Calu3 (cell line): ENCODE measurements at places on chromosomes 2 and 18. TPM values are rescaled to one million over a fixed set of nuclear protein-coding genes. Genes with fewer than 3 reads are reported as not detected.
A peak's percentile ranks its signal among the peaks of the same experiment; 100 is the strongest.

DNA sequence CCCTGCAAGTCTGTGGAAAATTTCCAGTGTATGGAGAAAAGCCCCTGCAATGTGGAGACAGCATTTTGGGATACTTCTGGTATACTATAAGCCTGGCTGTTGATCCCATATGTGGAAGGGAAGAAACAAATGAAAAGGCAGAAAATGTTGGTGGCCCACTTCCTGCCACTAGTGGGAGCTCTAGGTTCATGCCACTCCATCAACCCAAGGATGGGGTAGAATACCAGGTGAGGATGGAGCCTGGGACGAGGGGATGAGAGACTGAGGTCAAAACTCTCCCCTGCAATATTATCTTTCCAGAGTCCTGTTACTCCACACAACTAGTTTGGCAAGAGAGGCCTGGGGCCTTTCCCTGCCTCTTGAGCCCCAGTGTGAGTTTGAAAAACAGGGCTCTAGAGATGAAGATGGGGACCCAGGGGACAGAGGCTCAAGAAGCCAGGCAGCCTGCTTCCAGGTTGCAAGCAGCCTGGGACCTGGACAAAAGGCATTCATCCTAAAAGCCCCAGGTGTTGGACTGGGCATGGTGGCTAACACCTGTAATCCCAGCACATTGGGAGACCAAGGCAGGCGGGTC, 31.9 kb downstream of the BMP10 start:
- DNase-seq, result peak; percentile 21

DNA sequence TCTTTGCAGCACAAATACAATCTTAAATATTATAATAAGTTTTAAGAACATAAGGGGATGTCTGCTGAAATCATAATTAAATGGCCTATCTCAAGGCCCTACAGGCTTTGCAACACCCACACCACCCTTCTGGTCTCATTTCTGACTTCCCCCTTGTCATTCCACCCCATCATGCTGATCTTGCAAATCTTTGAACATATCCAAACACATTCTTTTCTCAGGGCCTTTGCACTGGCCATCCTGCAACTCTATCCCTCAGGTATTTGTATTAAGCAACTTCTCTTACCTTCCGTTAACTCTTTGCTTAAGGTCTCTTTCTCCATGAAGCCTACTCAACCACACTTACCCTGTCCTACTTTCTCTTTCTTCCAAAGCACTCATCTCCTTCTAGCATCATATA, 51.8 kb upstream of the CCDC150 start:
- no peak for DNase-seq

GRCh38 chr2:226669905-226670304, 129.7 kb downstream of the IRS1 start:
- DNase-seq, result no peak

DNA sequence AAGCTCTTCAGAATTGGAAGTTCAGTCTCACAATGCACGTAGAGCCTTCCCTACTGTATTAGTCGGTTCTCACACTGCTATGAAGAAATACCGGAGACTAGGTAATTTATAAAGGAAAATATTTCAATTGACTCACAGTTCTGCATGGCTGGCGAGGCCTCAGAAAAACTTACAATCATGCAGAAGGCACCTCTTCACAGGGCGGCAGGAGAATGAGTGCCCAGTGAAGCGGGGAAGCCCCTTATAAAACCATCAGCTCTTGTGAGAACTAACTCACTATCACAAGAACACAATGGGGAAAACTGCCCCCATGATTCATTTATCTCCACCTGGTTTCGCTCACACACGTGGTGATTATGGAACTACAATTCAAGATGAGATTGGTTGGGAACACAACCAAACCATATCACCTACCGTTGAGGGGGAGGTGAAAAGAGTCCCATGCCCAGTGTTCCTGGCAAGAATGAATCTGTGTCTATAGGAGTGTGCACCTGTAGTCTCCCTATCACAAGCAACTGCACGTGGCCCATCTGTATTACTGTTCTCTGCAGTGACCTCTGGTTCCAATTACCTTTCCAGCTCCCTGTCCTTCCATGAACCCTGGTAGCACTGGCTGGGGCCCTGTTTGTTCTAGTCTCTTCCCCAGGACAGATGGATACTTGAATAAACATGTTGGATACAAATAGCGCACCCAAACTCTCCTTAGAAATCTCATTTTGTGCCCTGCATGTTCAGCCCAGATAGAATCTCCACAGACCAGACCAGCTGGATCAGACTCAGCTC, 44.4 kb upstream of the ATL2 start:
- no peak for DNase-seq

DNA sequence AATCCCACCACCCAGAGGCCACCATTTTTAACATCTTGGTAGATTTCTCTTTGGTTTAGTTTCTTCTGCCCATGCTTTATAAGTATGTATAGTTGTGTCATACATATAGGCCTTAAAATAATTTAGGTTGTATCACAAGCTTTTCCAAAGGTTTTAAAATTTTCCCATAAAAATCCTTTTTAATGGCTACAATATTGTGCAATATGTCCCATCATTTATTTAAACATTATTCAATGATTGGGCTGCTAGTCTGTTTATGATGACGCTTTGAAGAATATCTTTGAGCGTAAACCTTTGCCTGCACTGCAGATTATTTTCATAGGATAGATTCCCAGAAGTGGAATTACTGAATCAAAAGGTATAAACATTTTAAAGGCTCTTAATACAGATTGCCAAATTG, 217.3 kb downstream of the CLIP4 start:
- DNase-seq, result no peak

- no peak for DNase-seq
Observed at GRCh38 chr2:200356857-200357384, 50.4 kb downstream of the SPATS2L start.

GRCh38 chr2:140714586-140714985, 1416.2 kb downstream of the LRP1B start:
- DNase-seq, result no peak

- no peak for DNase-seq
Observed at GRCh38 chr2:58503918-58504317, 262.8 kb upstream of the FANCL start.

DNA sequence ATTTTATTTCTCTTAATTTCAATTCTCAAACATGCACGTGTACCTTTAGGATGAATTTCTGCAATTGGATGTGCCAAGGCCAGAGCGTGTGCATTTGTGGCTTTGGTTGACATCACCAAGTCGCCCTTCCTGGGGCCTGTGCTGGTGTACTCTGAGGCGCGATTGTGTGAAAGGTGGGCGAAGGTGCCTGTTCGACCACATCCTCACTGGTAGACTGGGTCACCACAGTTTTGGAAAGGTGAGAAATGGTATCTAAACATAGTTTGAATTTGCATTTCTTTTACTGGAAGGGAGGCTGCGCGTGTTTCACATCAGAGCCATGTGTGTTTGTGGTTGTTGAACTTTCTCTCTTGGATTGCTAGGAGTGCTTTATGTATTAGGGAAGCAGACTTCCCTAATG, 89.8 kb downstream of the LDLRAD4 start:
- no peak for DNase-seq

- no peak for DNase-seq
Observed at GRCh38 chr2:68388772-68389171, 23.7 kb downstream of the PLEK start.

DNA sequence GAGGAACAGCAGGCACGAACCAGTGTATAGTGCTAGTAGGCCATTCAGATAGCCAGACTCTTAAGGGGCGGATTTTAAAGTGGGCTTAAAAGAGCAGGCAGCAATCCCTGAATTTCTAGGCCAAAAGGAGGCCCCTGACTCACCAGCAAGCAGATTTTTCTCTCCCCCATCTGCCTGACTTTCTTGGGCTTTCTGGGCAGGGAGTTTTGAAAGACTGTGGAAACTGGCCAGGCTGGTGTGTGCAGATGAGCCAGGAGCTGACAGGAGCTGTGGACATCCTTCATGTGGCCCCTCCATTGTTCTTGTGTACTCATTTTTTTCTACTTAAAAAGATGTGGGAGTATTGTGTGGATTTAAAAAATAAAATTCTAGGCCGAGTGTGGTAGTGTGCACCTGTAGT, 59.0 kb downstream of the GLI2 start:
- no peak for DNase-seq

- DNase-seq, result no peak
Observed at GRCh38 chr2:197873293-197873701, 68.9 kb downstream of the PLCL1 start.

GRCh38 chr2:212176151-212176550, 362.5 kb downstream of the ERBB4 start:
- no peak for DNase-seq

IL36A gene
- not detected in 2 replicates for total RNA-seq

SLC19A3 gene
- total RNA-seq, result 63.8 and 82.4 TPM in 2 replicates

PRKAG3 gene
- total RNA-seq, result not detected in 2 replicates

RBM43 gene
- 5.2 and 6.1 TPM in 2 replicates for total RNA-seq

MTCL1 gene
- 297 and 314 TPM in 2 replicates for total RNA-seq

EIF2AK3 gene
- total RNA-seq, result 16.1 and 17.4 TPM in 2 replicates

KYNU gene
- 64.2 and 78.7 TPM in 2 replicates for total RNA-seq

FHOD3 gene
- 1.4 and 2.9 TPM in 2 replicates for total RNA-seq

CNGA3 gene
- total RNA-seq, result not detected in 2 replicates

KATNAL2 gene
- 5.7 and 7.6 TPM in 2 replicates for total RNA-seq

LIMS3 gene
- 0.29 TPM in 1 of 2 replicates, not detected in the other for total RNA-seq

VWA3B gene
- not detected in 2 replicates for total RNA-seq
